ENCODE measurements at places on chromosomes 6 and 20.

DNA sequence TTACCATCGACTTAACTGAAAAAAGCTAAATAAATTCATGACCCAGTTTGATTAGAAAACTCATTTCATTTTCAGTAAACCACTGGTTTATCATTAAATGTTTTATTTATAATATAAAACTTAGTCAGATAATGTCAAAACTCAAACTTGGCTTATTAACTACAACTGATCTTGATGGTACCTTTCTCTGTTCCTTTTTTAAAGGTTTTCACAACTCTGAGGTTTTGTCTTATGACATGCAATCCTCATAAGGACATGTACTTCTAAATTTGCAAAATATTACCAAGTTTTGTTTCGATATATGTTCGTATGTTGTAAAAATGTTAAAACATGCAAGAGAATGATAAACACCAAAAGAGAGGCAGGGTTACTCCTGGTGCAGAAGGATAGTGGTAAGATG, 82.5 kb upstream of the PDE10A start:
- DNase-seq = no peak

GRCh38 chr6:135853986-135854385, 2.5 kb downstream of the PDE7B start:
- DNase-seq = no peak

- no peak for DNase-seq
Observed at GRCh38 chr20:33490023-33490933, at the start of gene CBFA2T2. TSS of gene CBFA2T2 (plus strand) at chr20:33490096. CDS start at chr20:33490268, 172 bp downstream.

- DNase-seq = no peak
Observed at GRCh38 chr6:53476964-53477363, 67.9 kb downstream of the GCLC start.

DNA sequence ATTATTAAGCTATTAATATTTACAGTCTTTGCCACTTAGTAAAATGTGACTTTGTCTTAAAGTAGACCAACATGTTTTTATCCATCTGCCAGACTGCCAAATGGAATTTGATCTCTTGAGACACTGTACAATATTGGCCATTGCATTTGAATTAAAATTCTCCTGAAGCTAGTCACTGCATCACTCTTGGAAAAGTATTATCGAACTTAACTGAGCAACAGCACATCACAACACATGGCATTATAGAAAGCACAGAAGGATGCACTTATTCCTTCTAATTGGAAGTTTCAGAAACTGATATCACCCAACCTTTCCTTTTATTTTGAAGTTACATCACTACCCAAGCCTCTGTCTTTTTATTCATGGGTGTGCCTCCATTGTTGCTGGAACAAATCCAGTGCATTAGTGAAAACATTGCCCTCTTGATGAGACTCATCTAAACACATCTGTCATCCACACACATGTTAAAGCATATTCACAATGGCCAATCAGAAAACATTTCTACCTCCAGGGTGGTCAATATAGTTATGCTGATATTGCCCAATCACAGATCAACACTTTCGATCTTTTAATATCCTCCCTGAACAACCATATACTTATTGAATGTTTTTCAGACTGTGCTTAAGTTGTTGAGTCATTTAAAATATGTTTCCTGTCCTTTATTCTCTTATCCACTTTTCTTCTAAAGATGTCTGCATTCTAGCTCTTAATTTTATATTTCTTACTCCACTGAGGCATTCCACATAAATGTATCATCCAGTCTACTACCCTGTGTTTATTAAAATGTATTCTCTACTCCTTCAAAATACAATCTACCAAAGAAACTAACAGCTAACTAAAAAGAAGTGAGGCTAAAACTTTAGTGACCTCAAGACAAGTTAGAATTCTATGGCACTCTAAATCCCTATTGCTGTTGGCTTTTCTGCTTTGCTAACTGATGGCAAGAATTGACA, 535.0 kb downstream of the RFPL4B start:
- no peak for DNase-seq

DNA sequence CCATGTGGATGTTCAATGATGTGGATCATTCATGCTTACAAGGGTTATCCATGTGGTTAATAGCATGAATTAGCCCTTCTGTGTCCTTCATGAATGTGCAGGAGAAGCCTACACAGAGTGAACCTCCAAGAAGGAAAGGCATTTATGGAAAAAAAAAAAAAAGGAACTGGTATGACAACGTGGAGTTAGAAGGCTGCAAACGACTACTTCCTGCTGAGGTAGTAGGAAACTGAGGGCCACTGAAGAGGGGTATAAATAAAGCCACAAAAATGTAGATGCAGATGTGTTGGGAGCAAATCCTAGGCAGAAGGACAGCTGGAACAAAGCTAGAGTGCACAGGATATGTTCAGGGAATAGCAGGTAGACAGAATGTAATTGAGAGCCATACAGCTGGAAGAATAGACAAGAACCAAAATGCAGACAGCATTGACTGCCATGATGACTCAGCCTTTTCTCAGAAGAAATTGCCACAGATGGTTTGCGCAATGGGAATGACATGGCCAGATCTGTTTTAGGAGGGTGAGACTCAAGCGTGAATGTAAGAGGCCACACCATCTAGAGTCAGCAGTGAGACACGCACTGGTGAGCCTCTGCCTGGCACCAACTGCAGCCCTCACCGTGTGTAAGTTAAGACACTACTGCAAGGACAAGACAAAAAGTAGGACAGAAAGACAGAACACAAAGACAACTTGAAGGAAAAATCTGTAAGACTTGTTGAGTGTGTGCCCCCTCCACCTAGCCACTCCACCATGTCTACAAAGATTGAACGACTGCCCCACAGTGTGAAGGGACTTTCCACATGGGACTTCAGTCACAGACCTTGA, 79.8 kb downstream of the KIF13A start:
- DNase-seq = peak; percentile 16

DNA sequence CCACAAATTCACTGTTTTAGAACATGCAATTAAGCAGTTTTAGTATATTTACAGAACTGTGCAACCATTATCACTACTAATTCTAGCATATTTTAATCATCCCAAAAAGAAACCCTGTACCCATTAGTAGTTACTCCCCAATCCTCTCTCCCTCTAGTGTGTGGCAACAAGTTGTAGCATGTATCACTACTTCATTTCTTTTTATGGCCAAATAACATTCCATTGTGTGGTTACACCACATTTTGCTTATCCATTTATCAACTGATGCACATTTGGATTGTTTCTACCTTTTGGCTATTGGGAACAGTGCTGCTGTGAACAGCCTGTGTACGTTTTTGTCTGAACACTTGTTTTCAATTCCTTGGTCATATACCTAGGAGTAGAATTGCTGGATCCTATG, 31.5 kb upstream of the FKBP1A start:
- no peak for DNase-seq

- DNase-seq = no peak
Observed at GRCh38 chr6:50851049-50851845, 32.6 kb downstream of the TFAP2B start.

- DNase-seq = no peak
Observed at GRCh38 chr6:43768983-43769525, 957 bp upstream of the VEGFA start.

DNA sequence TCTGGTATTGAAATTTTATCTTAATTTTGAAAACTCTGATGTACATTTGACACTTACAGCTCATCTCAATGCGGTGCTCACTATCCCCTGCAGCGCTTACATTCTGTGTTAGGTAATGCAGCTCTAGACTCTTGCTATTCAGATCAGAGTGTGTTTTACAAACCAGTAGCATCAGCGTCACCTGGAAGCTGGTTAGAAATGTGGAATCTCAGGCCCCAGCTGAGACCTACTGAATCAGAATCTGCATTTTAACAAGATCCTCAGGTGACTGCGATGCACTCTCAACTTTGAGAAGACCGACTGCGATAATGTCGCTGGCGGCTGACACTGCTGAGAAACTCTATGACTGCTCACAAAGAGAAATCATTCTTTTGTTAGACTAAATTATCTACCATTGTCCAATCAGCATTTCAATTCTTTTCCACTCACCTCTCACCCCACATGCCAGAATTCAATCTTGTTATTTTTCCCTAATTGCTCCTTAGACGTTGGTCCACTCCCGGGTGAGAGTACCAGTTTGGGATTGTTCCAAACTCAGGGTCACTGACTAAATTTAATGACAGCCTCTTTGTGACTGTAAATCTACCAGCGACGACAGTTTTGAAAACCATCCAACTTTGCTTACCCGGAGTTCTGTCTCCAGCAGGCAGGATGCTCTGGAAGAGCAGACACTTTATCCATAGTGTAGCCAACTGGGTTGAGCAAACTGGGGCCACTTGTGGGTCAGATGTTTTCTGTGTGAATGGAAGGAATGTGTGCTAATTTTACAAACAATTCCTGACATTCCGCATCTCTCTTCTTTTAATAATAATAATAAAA, 140.1 kb upstream of the BTBD3 start:
- DNase-seq = no peak

DNA sequence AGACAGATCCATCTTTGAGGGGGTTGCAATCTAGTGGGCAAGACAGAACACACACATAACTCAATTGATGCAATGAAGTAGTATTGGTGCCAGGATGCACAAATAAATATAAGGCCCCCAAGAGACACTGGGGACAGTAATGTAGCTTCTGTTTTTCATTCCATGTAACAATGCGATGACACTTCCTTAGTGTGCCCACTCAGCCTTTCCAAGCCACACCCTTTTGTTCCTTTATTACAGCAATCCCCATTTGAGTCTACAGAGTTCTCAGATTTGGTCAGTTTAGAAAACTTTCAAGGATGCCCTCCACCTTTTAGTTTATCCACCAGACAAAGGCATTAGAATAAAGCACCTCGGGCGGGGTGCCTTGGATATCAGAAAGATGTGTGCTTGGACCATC, 15.5 kb downstream of the TGM3 start:
- no peak for DNase-seq

DNA sequence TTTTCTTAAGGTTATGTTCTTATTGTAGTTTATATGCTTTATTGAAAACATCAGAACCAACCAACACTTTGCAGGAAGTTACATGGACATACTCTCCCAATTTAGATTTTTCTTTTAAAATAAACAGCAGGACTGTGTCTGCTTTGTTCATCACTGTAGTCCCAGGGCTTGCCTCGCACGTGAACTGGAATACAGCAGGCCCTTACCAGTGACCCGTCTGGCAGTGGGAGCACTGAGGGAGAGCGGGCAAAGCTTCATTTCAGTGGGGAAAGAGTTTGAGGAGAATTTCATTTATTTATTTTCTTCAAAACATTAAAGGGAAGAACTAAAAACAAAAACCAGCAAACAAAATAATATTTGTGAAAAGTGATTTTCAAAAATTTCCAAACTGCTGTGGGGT, 230.8 kb downstream of the PAX1 start:
- DNase-seq = no peak

- peak; percentile 16 for DNase-seq
Observed at GRCh38 chr6:148846778-148847761, 100.2 kb downstream of the UST start.

GRCh38 chr20:3635346-3635745, 27.9 kb downstream of the GFRA4 start:
- DNase-seq = no peak

DNA sequence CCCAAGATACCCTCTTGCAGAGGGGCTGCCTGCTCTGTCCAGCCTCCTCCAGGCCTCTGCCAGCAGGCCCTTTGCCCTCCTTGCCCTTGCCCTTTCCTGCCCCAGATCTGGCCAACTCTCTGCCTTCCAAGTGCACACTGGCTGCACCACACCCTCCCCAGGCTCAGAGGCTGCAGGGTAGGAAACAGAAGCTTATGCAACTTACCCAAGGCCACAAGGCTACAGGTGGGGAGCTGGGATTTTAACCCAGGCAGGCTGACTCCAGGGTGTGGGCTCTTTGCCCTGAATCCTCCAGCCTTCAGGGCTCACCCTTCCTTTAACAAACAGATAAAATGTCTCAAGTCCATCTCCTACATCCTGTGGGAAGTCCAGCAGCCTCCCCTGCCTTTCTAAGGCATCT, 14.5 kb upstream of the TRAF3IP2 start:
- no peak for DNase-seq

DNA sequence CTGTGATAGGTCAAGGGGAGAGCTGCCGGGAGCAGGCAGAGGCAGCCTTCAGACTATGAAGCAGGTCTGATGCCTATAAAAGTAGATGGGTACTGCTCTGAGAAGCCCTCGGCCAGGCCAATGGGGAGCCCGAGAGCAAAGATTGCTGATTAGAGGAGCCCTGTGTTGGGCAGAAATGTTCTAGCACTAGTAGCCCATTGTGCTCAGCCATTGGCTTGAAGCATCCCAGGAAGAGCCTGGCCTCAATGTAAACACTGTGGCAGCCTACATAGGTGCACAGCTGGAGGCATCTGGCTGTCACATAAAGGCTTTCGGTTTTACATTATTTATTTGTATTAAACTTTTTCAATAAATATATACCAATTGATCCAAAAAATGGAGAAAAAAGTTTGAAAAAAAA, 67.7 kb downstream of the SNAP25 start:
- DNase-seq = no peak

DNA sequence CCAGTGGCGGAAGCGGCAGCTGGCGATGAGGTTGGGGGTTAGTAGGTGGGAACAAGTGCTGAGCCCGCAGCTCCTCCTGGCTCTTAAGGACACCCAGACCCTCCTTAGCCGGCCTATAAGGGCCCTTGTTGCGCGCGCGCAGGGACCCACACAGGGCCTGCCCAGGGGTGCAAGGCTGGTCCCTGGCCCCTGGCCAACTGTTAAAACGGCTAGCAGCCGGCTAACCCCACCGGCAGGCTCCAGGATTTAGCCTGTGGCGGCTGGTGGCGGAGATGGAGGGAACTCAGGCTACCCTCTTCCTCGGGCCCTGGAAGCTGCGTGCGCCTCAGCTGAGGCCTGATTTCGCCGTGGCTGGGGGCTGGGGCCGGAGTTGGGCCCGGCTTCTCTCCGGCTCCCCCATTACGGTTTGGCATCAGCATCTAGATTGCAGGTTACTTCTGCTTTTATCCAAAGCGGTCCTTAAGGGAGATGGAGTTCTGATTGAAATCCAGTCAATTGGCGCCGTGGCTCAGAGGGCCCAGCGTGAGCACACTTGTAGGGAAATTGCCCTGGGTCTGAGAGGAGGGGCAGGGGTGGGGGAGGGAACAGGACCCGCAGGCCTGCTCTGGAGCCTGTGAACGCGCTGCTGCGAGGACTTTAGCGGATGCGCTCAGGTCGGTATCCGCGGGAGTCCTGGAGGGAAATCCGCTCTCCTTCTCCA, 36.9 kb upstream of the CCDC167 start:
- no peak for DNase-seq

DNA sequence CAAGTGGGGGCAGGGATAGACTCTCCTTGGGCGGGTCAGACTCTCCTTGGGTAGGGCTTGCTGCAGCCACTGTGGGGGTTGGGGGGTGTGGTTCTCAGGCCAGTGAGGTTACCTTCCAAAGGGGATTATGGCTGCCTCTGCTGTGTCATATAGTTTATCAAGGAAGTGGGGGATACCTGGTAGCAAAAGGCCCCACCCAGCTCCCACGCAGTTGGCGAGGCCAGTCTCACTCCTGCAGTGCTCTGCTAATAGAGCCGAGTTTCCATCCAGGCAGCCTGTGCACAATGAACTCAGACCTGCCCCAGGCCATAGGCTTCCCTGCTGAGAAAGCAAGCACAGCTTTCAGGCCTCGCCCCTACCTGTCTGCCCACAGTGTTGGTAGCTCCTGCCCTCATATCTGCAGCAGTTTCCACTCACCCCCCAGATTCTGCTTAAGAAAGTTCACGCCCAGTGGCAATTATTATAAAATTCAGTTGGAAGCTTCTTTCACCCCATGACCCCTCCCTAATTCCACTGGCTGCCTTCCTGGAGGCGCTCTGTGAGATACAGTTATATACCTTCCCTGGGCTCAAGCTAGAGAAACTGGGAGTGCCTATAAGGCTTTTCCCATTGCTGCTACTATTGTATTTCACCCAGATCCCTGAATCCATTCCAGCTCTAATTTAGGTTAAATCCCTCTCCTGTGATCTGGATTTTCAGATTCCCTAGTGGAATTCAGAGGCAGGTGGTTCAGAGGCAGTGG, 56.1 kb downstream of the HDDC2 start:
- DNase-seq = no peak
